ENCODE measurements at places on chromosomes 16 and 17.

- DNase-seq, result no peak
Measured at GRCh38 chr17:14448818-14449217, 147.9 kb downstream of the HS3ST3B1 start.

DNA sequence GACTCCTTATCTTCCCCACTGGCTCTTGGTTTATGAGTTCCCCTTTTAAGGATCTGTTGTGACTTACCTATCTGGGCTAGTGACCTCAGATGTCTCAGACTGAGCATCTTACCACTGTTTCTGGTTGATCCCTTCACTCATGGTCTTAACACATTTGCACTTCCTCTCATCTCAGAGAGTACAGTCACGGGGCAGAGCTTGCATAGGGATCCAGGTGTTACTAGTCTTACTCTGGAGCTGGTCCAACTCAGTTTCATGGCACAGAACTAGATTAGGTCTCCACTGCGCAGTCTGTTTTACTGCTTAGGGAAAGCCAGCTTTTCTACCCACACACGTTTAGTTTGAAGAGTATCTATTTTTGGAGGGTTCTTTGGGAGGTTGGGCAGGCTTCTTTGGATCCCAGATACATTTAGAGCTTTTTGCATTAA, 10.2 kb downstream of the GABARAPL2 start:
- DNase-seq, result no peak

DNA sequence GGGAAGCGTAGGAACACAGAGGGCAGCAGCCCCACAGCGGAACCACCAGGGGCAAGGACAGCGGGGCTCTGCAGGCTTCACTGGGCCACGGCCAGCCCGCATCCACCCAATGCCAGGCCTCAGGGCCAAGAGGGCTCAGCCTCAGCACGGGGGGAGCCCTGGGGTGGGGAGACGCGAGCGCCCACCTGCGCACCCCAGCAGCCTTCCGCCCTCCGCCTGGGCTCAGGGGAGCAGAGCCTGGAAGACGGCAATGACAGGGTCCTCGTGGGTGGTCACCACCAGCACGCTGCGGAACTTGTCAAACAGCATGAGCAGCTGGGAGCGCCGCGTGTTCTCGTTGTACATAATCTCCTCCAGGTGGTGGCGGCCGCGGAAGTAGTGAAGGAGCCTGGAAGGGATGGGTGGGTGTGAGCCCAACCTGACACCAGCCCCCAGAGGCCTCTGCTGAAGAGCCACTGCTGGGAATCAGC, 8.5 kb downstream of the MPG start:
- no peak for DNase-seq

DNA sequence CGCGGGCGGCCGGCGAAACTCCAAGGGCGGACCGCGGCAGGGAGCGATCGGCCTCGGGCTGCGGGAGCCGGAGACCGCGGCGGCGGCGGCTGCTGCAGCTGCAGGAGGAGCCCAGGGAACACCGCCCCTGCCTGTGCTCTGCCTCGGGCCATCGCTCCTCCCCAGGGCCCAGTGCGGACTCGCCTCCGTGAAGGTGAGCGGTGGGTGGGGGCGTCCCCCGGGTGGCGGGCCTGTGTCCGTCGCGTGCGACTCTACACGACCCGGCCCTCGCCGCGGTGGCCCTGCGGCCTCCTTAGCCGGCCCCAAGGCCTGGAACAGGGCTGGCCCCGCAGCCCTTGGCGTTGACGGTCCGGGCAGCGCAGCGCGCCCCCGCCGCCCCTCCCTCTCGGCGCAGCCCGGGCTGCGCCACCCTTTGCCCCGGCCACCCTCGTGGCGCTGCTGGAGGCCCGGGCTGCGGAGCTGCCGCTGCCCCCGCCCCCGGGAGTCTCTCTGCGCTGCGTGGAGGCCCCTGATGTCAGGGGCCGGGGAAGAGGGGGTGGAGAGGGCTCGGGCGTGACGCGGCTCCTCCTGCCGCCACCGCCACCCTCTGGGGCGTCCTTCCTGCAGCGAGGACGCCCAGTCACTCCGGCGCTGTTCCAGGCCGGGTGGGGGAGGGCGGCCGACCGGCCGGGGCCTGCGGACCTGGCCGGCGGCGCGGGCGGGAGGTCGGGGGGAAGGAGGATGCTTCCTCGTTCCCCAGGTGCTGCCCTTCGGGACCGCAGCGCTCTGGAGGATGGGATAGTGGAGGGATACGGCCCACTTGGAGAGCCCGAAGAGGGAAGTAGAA, 485 bp downstream of the DYNLL2 start:
- DNase-seq, result peak; percentile 83

DNA sequence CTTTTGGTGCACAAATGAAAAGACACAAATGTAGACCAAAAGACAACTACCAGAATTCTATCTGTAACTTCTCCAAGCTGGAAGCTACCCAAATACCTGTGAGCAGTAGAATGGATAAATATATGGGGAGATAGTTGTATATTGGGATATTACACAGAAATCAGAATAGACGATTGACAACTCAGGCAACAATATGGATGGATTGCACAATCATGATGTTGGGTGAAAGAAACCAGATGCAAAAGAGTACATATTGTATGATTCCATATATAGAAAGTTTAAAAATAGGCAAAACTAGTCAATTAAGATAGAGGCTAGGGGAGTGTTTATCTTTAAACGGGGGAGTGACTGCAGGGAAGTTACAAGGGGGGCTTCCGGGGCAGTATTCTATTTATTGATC, 77.5 kb upstream of the NKD1 start:
- no peak for DNase-seq

DNA sequence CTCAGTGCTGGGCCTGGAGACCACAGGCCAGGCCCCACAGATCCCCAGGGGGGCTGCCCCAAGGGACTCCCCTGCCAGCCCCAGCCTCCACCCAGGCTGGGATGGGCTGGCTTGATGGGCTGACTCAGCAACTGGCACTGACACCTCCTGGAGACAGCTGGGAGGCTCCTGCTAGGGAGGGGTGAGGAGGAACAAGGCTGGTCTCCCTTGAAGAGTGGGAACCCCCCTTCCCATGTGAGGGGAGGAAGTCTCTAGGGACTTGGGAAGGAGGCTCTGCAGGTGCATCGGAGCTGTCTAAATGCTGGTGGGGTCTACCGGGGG, 10.4 kb downstream of the NHERF1 start:
- DNase-seq, result peak; percentile 80

DNA sequence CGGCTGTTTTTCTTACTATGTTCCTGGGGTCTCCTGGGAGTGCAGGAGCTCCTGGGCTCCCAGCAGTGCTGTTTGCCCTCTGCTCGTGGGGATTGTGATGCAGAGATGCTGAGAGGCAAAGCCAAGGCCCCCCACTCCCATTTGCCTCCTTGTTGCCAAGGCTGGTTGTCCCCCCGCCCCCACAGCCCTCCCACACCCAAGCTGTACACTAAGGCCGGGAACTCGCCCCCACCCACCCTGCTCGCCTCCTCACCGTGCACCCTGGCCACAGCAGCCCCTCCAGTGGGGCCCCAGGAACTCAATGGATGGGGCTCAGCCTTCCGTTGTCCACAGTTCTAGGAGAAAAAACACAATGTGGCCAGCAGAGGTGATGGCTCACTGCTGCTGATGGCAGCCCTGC, 10.2 kb downstream of the NLRC3 start:
- DNase-seq, result no peak

GRCh38 chr17:69516911-69517310, 102.4 kb downstream of the MAP2K6 start:
- peak; percentile 73 for DNase-seq

- no peak for DNase-seq
Measured at GRCh38 chr17:6092182-6092902, 22.2 kb downstream of the WSCD1 start.

GRCh38 chr17:65820811-65821210, 259.4 kb upstream of the AXIN2 start:
- no peak for DNase-seq

- no peak for DNase-seq
Measured at GRCh38 chr17:45648642-45649041, 135.5 kb upstream of the CRHR1 start.

- DNase-seq, result no peak
Measured at GRCh38 chr17:12127177-12127576, 106.5 kb downstream of the MAP2K4 start.

- DNase-seq, result no peak
Measured at GRCh38 chr17:8345951-8346665, 6.5 kb downstream of the ODF4 start.

DNA sequence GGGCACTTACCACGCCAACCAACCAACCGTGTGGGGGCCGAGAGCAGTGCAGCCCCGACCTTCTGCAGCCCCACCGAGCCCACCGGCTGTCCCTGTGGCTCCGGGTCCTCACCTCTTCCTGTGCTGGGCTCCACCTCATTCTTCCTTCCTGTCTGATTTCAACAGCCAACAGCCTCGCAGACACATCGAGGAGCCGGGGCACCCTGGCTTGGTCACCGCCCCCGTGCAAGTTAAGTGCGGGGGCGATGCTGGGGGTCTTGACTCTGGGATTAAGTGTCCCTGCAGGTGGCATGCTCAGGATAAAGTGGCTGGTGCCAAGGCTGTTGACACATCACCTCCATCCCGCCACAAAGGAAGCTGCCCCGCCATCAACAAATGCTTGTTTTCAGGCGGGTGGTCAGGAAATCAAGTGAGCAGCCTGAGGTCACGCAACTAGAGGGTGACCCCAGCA, at the start of gene NLRC3:
TSS of gene NLRC3 (minus strand) at position 102 of the 451 bp plus-strand sequence. CDS start 12,367 bp downstream, outside the sequence.
- no peak for DNase-seq

GRCh38 chr16:50304467-50305440, 38.4 kb downstream of the ADCY7 start:
- no peak for DNase-seq

GRCh38 chr17:47999582-47999981, 28.7 kb downstream of the CDK5RAP3 start:
- peak; percentile 77 for DNase-seq

DNA sequence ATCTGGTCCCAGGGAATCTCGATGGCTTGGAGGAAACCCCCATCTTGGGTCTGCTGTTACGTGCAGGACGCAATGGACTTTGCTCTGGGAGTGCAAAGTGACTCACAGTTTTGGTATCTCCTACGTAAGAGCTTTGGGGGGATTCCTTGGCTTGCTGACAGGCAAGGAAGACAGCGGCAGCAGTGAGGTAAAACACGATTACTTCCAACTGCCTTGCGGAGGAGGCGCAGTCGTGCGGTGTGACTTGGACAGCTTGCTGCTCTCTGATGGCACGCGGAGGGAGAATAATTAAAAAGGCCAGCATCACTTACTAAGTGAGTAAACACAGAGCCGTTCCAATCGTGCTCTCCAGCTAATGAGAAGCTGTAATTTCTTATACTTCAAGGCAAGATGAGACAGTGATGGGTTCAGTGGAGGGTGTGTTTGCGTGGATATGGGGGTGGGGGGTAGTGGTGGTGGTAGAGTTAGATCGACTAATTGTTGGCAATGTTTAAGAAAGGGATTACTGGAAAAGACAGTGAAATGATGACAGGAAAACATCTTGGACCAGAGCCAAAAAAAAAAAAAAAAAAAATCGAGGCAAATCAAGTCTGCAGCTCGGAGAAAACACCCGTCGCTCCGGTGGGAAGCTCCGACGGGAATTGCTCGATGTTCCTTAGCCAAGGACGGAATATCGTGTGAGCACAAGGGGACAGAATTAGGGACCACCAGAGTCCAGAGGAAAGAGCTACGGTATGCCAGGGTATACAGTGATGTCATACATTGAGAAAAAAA, 184.8 kb upstream of the ZFHX3 start:
- no peak for DNase-seq

DNA sequence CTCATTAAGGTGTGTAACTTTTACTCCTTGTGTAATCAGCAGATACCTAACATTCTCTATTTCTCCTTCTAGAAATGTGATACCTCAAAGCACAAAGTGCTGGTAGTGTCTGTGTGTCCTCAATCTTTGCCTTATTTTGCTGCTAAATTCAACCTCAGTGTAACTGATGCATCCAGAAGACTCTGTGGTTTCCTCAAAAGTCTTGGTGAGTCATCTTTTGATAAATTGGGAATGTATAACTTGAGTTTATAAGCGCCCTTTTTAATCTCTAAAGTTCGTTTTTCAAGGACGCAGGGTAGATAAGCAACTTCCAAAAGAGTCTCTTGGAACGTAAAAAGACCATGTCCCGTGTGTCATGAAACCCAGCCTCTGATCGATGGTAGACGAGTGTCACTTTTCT, 10.2 kb downstream of the NARF start:
- DNase-seq, result no peak

DNA sequence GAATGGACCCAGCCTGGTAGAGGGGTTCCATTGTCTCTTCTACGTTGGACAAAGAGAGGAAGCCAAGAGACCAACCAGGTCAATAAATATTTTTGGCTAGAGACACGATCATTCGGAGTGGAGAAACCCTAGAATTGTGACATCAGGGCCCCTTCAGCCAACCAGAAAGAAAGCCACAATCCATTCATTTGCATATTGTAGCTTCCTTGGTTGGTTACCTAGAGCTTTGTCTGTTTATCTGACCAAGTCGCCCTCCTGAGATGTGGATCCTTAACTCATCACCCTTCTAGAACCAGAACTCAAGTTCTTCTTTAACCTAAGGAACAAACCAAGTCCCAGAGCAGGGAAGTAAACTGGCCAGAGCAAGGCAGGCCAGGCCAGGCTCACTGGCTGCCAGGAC, at the start of gene CCDC182:
TSS of gene CCDC182 (minus strand) at position 58 of the 400 bp plus-strand sequence. CDS start at position 31, 27 bp downstream.
- no peak for DNase-seq

DNA sequence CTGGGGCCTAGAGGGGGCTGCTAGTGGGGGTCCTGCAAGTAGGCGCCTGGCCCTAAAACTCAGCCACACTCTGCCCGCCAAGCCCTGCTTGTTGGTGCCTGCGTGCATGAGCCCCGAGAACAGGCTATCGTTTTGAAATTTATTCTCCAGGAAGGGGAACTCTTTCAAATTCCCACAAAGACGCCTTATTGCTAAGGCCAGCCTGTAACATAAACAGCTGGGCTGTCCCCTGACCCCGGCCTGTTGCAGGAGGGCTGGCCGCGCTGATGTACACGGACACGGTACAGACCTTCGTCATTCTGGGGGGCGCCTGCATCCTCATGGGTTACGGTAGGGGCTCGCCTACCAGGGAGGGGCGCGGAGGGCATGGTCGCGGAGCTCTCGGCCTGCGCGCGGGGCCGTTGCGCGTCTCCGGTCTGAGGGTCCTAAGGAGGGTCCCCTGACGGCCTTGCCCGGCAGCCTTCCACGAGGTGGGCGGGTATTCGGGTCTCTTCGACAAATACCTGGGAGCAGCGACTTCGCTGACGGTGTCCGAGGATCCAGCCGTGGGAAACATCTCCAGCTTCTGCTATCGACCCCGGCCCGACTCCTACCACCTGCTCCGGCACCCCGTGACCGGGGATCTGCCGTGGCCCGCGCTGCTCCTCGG, 4.3 kb downstream of the SLC5A2 start:
- peak; percentile 53 for DNase-seq

GRCh38 chr17:47230864-47231263, 21.7 kb downstream of the MYL4 start:
- DNase-seq, result no peak

DNA sequence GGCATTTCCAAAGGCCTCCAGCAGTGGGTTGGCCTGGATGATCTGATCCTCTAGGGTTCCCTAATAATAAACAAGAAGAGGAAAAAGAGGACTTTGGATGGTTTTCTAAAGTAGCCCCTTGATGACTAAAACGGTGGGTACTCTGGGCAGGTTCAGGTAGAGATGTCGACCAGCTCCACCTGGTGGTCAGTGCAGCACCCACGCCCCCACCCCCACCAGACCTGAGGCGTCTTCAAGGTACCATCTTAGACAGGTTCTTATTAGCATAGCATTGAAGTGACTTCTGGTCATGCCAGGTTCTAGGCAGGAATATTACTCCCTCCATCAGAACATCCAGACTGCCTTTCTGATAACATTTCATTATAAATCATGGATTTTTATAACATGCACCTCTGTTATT, 15.0 kb downstream of the MYH13 start:
- no peak for DNase-seq

- DNase-seq, result no peak
Measured at GRCh38 chr17:8557176-8557806, 73.2 kb downstream of the MYH10 start.
